ENCODE measurements at places on chromosomes 16 and 17. TPM values are rescaled to one million over a fixed set of nuclear protein-coding genes. Genes with fewer than 3 reads are reported as not detected.

Gene TBC1D26
- 0.85 TPM for total RNA-seq

Gene CCL1
- not detected for total RNA-seq

Gene PFAS
- 68.2 TPM for total RNA-seq

Gene NLGN2
- 86.3 TPM for total RNA-seq

Gene CBFA2T3
- total RNA-seq: 0.88 TPM

Gene SCNN1B
- total RNA-seq: 0.57 TPM

Gene GLIS2
- total RNA-seq: 48.3 TPM

Gene TMEM238L
- not detected for total RNA-seq

Gene CMTM1
- total RNA-seq: 9.4 TPM

Gene NPIPB4
- 399 TPM for total RNA-seq

Gene NOXO1
- total RNA-seq: 12.7 TPM

Gene PLA2G10
- total RNA-seq: 5.8 TPM

Gene FBXW10B
- total RNA-seq: 16.2 TPM

Gene ANKRD40CL
- not detected for total RNA-seq

Gene TERB1
- not detected for total RNA-seq

Gene PMFBP1
- total RNA-seq: not detected

Gene ITGAD
- not detected for total RNA-seq

Gene KIF2B
- not detected for total RNA-seq

All from PC-9 (cell line).